ENCODE measurements at places on chromosomes 3 and 15.

- DNase-seq = no peak
Observed at GRCh38 chr3:132911741-132912415, 126.3 kb upstream of the TMEM108 start.

DNA sequence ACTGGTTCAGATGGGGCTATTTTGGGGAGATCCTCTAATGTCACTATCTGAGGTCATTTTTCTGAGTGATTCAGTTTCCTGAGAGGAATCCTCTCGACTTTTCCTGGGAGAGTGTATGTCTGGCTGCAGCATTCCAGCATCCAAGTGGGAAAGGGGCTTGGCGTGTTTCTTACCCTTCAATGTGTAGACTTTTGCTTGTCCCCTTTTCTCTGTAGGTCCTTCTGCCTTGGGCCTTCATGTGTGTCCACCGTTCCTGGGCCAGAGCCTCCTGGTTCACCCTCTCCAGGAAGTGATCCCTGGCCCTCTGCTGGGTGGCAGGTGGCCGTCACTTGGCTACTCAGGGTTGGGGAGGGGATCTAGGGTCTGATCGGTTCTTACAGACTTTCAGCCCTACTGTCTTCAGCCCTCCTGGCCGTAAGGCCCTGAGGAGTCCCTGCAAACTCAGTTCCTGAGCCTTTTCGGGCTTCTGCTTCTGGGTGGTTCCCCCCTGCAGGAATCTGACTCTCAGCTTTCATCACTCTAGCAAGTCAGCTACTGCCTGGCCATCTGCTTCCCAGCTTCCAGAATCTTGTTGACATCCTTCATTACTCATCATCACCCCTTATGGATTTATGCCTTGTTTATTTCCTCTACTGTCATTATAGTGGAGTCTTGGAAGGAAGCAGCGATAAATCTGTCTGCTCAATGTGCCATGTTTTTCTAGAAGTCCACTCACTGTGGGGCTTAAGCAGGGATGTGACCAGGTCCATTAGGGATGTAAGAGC is 36.5 kb downstream of the GOLGA6L10 start:
- no peak for DNase-seq

GRCh38 chr3:4332111-4332510 is 28.9 kb downstream of the SETMAR start:
- no peak for DNase-seq

DNA sequence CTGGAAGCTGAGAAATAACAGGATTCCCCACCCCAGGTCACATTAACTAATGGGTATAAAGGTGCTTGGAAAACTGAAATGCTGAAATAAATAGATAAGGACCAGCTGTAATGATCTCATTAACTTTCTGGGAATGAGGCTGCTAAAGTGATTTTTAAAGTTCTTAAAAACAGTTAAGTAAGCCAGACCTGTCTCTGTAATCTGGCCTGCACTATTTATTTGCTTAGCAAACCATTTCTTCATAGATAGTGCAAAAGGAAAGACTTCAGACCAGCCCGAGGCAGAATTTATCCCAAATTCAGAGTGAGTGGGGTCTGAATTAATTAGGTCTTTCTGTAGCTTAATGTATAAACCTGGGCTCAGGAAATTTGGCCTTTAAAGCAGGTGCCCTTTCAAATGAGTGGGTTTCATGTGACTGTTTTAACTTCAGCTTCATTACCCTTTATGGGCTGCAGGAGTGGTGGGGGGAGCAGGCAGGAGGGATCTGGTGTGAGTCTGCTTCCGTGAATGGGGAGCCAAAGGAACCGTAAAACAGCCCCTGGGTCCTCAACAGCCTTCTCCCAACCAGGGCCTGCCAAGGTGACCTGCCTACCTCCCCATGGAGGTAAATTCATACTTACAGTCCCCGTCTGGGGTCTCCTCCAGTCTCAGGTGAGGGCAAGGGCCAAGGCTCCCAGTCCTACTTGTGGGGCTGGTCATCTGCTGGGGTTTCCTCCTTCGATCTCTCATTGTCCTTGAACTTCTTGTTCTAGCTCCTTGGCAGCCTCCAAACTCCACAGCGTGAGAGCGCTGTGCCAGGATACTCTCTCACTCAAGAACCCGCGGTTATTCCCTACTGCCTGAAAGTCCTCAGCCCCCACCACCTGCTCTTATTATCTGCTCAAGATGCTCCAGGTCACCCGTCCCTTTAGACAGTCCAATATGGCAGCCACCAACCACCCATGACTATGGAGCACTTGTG is 31.2 kb downstream of the MAGEF1 start:
- DNase-seq = no peak

DNA sequence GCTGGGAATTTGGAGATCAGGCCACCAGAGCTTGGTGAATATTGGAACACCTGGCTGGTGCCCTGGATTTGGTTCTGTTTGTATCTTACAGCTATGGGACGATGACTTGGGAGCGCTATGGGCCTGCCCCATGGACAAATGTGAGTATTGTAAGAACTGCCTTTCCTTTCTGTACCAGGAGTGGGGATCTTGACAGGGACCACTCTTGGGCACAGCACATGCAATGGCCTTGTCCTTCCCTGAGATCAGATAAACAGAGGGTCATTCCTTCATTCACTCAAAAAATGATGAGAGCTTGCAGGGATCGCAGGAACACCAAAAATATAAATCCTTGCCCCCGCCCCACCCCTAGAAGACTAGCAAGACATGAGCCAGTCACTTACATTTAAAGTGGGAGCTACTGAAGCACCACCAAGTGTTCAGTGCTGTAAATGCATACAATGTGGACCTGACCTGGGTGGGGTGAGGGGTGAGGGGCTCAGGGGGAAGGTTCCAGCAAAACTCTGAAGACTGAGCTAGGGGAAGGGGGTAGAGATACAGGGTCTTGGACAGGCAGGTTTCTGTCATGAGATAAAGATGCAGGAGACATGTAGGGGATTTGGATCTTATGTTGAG is 2.7 kb upstream of the CRELD1 start:
- no peak for DNase-seq

GRCh38 chr3:64247991-64248646 is 22.9 kb upstream of the PRICKLE2 start:
- no peak for DNase-seq

DNA sequence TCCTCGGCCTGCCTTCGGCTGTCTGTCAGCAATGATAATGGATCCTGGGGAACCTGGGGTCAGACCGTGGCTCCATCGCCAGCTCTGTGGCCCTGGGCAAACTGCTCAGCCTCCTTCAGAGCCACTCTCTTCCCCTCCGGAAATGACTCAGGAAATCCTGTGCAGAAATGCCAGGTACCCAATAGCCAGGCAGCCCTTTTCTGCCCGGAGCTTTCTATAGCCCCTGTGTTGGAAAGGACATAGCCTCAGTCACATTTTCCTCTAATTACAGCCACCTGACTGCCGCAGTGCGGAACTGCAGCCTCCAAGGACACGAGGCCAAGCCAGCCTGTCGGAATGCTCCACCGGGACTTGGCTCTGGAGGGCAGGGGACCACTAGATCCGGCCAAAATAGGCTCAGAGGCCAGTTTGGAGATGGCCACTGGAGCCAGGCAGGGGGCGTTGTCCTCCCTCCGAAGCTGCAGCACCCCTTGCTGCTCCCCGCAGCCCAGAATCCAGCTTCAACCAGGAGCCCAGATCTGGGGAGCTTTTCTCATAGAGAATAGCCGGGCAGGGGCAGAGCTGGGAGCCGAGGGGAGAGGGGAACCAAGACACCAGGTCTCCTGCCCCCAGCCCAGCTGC is 11.6 kb upstream of the ZXDC start:
- DNase-seq = no peak

GRCh38 chr3:163504974-163505373 is 1573.3 kb downstream of the SI start:
- no peak for DNase-seq

- DNase-seq = no peak
Observed at GRCh38 chr15:99421172-99421656, 144.6 kb upstream of the MEF2A start.

DNA sequence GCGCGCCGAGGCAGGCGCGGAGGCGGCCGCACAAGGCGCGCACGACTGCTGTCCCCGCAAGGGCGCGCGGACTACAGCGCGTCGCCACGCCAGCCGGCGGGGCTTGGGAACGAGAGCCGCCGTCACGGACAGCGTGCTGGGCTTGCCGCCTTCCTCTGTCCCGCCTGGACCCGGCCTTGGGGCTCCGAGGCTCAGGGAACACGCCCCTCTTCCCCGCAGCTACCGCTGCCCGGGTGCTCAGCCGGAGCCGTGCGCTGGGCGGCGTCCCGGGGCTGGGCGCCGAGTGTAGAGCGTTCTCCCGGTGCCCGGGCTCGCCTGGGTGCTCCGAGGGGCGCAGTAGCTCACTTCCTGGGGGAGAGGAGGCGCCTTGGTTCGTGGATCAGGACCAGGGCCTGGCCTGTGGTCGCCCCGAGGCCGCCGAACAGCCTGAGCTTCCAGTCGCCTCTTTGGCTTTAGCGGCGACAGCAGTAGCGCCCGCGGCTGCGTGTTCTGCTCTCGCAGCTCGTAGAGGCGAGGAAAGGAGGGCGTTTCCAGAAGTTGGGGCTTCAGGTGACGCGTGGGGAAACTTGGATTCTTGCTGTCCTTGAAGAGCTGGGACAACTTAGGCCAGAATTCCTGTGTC is 226.7 kb upstream of the C2CD4B start:
- no peak for DNase-seq

- DNase-seq = no peak
Observed at GRCh38 chr3:150094150-150094933, 123.6 kb upstream of the PFN2 start.

GRCh38 chr3:159029306-159030026 is 227.6 kb downstream of the MFSD1 start:
- no peak for DNase-seq

- DNase-seq = no peak
Observed at GRCh38 chr3:5757213-5757804, 569.8 kb downstream of the EDEM1 start.

DNA sequence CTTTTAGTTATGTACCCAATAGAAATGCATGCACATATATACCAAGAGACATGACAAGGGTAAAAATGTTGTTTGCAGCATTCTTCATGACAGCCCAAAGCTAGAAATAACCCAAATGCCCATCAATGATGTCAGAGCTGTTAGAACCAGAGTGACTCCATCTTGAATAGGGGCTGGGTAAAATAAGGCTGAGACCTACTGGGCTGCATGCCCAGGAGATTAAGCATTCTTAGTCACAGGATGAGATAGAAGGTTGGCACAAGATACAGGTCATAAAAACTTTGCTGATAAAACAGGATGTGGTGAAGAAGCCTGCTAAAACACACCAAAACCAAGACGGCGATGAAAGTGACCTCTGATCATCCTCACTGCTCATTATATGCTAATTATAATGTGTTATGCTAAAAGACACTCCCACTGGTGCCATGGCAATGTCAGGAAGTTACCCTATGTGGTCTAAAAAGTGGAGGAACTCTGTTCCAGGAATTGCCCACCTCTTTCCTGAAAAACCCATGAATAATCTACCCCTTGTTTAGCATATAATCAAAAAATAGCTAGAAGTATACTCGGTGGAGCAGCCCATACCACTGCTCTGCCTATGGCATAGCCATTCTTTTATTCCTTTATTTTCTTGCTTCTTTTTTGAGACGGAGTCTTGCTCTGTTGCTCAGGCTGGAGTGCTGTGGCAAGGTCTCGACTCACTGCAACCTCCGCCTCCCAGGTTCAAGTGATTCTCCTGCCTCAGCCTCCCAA is 32.9 kb downstream of the ZBTB11 start:
- DNase-seq = no peak

GRCh38 chr3:79178471-79179180 is 589.2 kb downstream of the ROBO1 start:
- DNase-seq = no peak
